ENCODE measurements at places on chromosomes 5 and 9.
A peak's percentile ranks its signal among the peaks of the same experiment; 100 is the strongest.

GRCh38 chr5:6473284-6473683 is 24.6 kb downstream of the UBE2QL1 start:
- no peak for DNase-seq

DNA sequence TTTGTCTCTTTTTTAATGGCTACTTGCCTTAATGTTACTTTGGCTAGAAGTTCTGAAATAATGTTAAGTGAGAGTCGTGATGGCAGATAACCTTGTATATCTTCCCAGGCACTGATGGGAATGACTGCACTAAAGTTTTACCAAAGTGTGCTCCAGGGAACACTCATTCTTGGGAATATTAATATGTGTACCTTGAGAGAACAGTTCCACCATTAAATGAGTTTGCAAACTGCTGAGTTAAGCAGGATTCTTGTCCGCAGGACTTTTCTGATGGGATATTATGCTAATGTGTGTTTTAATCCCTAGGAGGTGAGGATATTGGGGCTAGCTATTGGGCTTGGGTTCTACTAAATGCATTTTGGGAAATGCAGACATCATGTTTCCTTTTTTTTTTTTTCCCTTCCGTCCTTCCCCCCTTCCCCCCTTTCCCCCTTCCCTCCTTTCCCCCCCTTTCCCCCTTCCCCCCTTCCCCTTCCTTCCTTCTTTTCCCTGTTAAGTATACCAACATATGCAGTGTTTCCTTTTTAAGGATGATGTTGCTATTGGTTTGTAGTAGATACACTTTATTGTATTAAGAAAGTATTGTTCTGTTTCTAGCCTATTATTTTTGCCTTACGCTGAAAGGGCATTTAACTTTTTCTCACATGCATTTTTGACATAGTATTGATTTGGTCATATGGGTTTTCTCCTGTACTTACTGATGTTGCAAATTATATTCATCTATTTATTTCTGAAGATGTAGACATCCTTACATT is 15.5 kb downstream of the ZBTB34 start:
- DNase-seq, result no peak

GRCh38 chr9:97524424-97524823 is 23.0 kb downstream of the TMOD1 start:
- DNase-seq, result no peak

DNA sequence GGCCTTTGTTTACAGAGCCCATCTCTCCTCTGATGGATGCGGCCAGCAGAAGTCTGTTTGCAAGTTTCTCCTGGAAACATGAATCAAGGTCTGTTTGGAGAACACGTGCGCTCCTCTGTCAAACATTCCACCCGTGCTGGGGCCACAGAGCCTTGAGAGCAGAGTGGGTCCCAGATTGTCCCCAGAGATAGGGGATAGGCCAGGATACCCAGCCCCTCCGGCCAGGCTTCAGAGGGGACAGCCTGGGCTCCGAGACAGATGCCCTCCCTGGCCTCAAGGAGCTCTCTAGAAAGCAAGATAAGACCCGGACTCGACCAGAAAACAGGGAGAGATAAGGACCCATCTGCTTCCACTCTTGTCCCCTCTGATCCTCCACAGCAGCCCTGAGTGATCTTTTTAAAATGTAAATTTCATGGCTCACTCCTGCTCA is 40.4 kb upstream of the HAND1 start:
- DNase-seq, result no peak

GRCh38 chr5:72248410-72248981 is 71.5 kb downstream of the MRPS27 start:
- DNase-seq, result peak; percentile 87

DNA sequence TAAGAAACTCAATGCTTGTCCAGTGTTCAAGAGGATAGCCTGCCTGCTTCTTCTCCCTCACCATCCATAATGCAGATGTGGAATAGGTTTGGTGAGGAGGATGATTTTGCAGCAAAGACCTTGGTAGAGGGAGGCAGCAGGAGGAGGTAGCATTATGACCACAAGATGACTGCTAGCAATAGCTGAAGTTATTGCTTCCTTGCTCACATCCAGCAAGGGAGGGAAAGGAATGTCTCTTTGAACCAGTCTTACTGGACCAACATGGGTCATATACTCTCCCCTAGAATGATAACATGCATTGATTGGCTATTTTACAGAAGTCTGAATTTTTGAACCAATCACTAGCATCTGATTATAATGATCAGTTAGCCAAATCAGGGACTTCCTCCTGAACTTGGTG is 607.6 kb downstream of the EBF1 start:
- no peak for DNase-seq

- no peak for DNase-seq
Measured at GRCh38 chr5:172171118-172171517, 16.9 kb downstream of the STK10 start.

DNA sequence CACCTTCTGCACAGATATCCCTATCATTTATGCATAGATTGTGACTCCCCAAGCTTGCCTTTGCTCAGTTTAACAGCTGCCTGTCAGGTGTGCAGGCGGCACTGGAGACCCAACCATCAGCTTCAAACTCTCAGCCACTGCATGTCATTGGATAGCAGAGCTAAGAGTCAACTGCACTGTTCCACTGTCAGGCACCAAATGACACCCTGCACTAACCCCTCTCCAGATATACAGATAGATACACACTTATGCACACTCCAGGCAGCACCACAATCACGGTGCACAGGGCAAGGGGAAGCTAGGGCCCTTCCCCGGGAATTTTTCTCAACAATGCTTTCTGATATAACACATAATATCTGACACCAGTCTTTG is 142.3 kb downstream of the BNC2 start:
- DNase-seq, result no peak

DNA sequence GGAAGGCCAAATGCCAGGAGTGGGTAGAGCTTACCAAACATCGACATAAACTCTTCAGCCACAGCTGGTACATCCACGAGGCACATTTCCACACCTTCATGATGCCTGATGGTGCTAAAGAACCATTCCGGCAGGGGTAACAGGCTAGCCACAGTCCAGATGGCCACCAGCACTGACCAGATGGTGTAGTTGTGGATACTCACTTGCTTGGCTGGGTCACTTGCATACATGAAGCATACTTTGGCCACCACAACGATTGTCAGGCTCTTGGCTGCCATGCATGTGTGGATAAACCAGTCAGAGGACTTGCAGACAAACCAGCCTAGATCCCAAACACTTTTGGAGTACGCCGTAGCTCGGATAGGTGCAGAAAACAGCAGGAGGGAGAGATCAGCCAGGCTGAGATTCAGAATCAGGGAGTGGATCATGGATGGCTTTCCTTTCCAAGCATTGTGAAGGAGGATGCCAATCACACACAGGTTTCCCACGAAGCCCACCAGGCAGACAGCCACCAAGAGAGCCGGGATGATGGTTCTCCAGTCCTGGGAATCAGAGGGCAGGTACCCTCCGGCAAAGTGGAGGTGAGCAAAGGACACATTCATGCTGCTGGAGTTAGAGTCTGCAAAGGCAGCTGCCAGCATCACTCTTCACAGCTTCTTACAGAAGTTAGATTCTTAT is 378 bp downstream of the GPR151 start:
- no peak for DNase-seq

DNA sequence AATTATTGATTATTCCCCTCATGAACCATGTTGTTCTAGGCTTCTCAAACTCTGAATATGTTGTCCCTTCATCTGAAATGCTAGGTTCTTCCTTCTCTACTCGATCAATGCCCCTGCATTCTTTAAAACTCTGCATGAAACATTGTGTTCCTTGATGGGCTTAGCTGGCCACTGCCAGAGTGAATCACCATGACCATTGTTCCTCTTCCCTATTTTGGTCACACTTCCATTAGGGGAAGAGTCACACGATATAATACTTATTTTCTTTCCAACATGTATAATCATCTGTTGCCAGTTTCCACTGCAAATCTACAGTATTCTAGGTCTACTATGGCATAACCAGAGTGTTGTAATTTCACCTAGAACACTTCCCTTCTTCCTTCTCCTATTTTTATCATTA is 247.9 kb downstream of the TRPM3 start:
- no peak for DNase-seq

- peak; percentile 85 for DNase-seq
Measured at GRCh38 chr5:122756264-122756911, 18.5 kb upstream of the SNX2 start.

DNA sequence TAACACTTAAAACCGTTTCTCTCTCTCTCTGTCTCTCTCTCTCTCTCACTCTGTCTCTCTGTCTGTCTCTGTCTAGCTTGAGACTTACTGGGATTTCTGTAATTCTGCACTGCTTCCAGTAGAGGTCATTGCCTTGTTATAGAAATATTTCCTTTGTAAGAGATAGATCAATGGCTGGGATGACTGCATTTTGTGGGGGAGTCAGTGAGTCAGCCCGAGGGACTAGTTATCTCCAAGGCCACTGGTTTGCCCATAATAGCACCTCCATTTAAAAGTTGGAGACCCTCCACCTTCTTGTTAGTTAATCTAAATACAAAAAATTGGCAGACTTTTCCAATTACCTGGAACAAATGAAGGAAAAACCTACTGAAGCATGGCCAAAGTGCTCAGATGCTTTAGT is 547.2 kb downstream of the LRRC70 start:
- peak; percentile 25 for DNase-seq

GRCh38 chr5:32042551-32042961 is 131.6 kb downstream of the GOLPH3 start:
- no peak for DNase-seq

DNA sequence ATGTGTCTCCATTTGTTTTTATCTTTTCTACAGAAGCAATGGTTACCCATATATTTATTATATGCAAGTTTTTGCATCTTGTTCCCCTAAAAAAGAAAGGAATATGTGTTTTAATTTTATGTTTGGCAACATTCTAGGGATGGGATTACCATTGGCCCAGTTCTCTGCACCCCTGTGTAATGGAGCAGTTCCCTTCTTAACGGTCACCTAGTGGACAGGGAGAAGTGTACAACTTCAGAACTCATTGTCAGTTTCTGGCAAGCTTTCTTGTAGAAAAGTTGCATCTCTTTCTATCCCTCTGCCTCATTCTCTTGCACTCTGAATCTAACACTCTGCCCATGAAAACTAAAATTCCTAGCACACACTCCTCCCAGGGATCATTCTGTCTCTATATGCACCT is 78.2 kb downstream of the DOCK8 start:
- no peak for DNase-seq
